HFFc6 (cell line): ENCODE measurements at places on chromosomes 3 and 15. TPM values are rescaled to one million over a fixed set of nuclear protein-coding genes. Genes with fewer than 3 reads are reported as not detected.
A peak's percentile ranks its signal among the peaks of the same experiment; 100 is the strongest.

Gene SSUH2
- 0.20 to 0.33 TPM (median 0.31 TPM) in 3 replicates for total RNA-seq

Gene ABI3BP
- 10.9 to 27.8 TPM (median 13.3 TPM) in 3 replicates for total RNA-seq

Gene USP8
- total RNA-seq, result 48.2 to 55.0 TPM (median 54.7 TPM) in 3 replicates

Gene GCHFR
- total RNA-seq, result 1.6 to 2.8 TPM (median 2.5 TPM) in 3 replicates

Gene C3orf49
- total RNA-seq, result not detected in 3 replicates

Gene GPR149
- not detected in 3 replicates for total RNA-seq

Gene XYLB
- 5.5 to 6.5 TPM (median 5.8 TPM) in 3 replicates for total RNA-seq

Gene SAMD7
- total RNA-seq, result not detected in 3 replicates

DNA sequence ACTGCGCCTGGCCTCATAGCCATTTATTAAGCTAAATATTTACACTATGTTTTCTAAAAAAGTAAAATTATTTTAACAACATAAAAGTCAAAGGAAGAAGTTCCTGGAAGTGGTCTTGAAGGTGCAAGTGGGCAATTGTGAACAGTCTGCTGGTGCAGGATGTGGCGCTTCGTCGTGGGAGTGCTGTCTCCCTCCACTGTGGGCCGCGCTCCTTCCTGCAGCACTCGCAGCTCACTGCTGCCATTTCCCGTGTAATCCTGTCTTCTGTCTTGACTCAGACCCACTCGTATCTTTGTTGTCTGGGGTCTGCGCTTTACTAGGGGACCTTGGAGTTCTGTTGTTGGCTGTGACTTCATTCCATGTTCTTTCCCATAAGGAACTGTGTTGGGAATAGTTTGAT, 56.3 kb downstream of the APBA2 start:
- DNase-seq, result no peak

DNA sequence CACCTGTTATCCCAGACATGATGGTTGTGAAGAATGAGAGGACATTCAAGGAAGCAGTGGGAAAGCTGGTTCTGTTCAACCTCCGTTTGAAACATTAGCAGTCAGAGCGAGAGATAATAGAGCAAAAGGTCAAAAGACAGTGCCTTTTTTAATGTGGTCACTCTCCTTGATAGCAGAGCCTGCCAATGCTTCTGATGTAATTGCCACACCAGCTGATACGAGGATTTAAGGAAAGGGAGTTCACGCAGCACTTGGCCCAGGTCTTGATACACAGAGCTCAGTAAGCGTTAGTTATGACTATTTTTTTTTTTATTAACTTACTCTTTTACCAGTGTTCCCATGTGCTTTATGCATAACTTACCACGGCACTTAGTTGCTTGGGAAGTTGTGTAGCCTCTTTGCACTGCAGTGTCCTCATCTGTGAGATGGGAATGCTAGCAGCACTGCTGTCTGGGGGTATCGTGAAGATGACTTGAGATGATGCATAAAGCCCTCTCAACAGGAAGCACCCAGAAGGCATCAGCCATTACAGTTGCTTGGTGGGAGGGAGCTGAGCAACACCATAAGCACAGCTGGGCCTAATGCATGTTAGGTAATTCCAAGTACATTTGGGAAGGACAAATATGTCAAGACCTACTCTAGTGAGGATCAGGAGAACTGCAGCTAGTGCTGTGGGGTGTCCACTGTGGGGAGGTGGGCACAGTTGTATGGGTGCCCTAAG, 123.3 kb upstream of the RASGRP1 start:
- DNase-seq, result no peak

- no peak for DNase-seq
These were observed 167.2 kb downstream of the ISL2 start for GRCh38 chr15:76503804-76504203.

DNA sequence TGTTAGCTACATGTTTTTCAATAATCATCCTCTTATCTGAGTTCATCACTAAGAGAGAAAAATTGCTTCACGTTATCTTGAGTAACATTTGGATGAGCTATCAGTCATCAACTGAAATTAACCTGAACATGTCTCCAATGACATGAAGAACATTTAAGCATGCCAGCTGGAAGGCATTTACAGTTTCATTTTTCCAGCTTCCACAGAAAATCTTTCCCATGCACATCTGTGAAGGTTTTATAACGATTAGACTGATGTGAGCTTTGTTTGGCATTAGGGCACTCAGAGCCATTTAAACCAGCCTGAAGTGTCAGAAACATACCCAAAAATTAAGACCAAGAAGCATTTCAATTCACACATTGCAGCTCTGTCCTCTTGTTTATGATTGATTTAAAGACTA, 235.8 kb upstream of the ARHGEF26 start:
- DNase-seq, result no peak

DNA sequence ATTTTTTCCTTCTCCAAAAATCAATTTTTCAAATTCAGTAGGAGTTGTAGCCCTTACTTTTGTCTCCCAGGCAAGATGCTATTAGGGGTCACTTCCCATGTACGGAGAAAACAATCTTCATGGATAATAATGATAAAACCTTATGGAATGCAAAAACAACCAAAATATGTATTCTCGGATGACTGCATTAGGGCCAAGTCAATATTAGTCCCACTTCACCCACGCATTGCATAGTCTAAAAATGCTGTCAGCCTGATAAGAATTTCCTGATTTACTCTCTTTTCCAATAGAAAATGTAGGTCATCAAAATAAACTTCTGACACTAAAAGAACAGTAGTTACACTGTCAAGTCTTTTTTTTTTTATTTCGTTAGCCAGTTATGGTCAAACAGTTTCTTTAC, 2.7 kb downstream of the VGLL3 start:
- peak; percentile 63 for DNase-seq

- DNase-seq, result no peak
These were observed 11.1 kb downstream of the ZBTB38 start for GRCh38 chr3:141379250-141379966.

GRCh38 chr3:46953234-46954010, 23.1 kb downstream of the CCDC12 start:
- no peak for DNase-seq

DNA sequence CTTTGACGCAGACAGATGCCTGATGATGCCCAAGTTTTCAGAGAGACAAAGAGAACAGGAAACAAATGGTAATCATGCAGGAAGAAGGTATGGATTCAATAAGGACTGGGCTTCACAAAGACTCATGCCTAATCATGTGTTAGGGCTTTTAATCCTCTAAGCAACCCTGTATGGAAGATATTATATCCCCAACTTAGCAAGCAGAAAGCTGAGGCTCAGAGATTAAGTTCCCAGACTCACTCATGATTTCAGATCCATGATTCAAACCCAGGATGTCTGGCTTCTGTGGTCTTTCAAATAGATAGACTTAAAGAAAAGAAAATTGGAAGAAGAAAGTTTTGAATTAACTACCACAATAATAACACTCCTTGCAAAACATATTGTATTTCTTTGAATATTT, 4.1 kb upstream of the CLASP2 start:
- DNase-seq, result no peak

GRCh38 chr3:25783661-25784512, 644 bp upstream of the NGLY1 start:
- peak; percentile 7 for DNase-seq

- DNase-seq, result peak; percentile 43
These were observed 25.3 kb downstream of the ADGRG7 start for GRCh38 chr3:100634493-100635272.

- no peak for DNase-seq
These were observed 79.3 kb upstream of the TCF12 start for GRCh38 chr15:56839099-56839498.

DNA sequence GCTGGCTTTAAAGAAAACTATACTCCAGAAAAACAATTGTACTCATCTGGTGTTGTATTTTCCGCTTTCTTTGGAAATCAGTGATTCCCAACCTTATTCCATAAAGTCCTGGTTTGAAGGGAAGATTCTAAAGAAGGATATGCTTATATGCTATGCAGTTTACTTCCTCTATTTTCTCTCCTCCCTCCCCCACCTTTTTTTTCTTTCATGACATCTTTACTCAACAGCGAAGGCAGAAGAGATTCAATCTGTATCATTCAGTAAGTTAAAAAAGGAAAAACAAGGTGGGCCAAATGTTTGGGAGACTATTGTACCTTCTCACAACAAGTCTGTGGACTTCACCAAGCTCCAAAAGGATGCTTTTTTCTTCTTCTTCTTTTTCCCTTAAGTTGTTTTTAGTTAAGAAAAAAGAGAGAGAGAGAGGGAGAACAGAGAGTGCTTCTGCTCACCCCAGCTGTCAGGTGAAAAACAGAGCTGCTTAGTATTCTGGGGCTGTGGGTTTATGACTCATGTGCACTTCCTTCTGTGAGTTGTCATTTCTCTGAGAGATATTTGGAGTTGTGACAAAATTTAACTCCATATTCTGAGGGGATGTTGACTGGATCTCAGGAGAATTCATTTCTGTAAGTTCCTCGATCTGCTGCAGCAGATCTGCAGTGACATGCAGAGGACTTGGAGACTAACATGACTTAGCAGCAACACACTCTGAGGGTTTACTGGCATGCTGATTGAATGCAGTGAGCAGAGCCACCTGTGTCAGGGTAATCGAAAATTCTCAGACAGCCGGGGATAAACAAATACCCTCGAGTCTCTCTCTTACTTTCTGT, 70.7 kb downstream of the SSR3 start:
- DNase-seq, result peak; percentile 10

DNA sequence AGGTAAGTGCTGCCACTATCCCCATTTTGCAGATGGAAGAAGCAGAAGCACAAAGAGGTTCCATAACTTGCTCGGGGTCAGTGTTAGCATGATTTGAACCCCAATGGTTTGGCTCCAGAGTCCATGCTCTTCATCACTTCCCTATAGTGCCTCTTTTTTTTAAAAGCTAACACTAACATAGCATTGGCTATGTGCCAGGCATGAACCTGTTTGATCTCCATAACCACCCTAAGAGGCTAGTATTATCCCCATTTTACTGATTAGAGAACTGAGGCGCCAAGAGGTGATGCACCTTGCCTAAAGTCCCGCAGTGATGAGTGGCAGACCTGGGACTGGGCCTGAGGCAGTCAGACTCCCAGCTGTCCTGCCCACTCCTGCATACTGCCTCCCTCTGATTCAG, 7.3 kb downstream of the LINGO1 start:
- no peak for DNase-seq

- peak; percentile 72 for DNase-seq
These were observed 62.7 kb upstream of the CD47 start for GRCh38 chr3:108153451-108153981.
